Keratinocyte (primary cell): ENCODE measurements at places on chromosomes 3 and 15.

- no peak for DNase-seq
Measured at GRCh38 chr3:114336122-114336697, 42.4 kb downstream of the TIGIT start.

DNA sequence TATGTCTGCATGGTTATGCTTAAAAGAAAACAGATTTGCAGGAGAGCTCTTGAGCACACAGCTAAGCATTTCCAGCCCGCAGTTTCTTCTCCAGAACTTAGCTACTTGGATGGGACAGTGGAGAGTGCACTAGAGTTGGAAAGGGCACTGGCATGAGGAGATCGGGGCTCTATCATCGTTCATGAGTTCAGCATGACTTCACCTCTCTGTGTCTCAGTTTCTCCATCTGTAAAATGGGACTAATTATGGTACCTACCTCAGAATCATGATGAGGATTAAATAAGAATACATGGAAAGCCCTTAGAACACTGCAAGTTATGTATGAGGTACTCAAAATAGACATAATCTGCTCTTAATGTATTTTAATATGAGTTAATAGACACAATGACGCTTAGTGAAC is 69.9 kb downstream of the CMTM8 start:
- no peak for DNase-seq

GRCh38 chr3:46943237-46944187 is 33.0 kb downstream of the CCDC12 start:
- no peak for DNase-seq

DNA sequence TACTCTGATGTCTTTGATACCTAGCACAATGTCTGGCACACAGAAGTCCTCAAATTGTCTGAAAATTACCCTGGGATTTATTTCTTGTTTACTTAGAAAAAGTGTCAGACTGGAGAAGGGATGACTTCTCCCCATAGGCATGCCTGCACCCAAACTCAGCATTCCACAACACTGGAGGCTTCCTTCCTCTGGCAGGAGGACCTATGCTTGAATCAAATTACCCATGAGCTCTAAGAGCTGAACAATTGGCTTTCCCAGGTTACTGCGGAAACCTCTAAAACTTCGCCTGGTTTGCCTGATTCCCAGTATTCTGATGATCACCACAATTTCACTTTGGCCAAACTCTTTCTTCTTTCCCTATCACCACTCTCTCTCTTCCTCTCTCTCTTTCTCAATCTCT is 217.4 kb downstream of the DIPK2A start:
- no peak for DNase-seq

GRCh38 chr3:21509731-21510470 is 241.1 kb downstream of the ZNF385D start:
- no peak for DNase-seq
